Eye (tissue), 1 donor: ENCODE measurements at places on chromosomes 3 and 15.

DNA sequence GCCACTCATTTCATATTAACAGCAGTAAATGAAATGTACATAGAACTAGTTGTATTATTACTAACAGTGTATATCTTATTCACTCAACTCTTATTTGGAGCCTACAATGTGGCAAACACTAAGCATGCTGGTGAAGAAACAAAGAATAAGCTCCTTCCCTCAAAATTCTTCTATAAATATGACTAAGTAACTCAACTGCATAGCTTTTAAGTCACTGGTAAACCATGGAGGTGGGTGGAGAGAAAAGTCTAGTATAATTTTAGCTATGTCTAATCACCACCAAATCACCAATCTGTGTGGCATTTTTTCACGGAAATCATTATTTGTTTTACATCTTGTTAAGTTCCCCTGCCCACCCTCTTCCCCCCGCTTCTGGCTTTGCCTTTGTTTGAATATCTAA lies 17.5 kb downstream of the COPS2 start:
- no peak for DNase-seq

- no peak for DNase-seq
Observed at GRCh38 chr15:77029166-77030047, 34.5 kb downstream of the PSTPIP1 start.

GRCh38 chr3:133979553-133979952 lies 50.2 kb downstream of the SLCO2A1 start:
- DNase-seq: no peak

DNA sequence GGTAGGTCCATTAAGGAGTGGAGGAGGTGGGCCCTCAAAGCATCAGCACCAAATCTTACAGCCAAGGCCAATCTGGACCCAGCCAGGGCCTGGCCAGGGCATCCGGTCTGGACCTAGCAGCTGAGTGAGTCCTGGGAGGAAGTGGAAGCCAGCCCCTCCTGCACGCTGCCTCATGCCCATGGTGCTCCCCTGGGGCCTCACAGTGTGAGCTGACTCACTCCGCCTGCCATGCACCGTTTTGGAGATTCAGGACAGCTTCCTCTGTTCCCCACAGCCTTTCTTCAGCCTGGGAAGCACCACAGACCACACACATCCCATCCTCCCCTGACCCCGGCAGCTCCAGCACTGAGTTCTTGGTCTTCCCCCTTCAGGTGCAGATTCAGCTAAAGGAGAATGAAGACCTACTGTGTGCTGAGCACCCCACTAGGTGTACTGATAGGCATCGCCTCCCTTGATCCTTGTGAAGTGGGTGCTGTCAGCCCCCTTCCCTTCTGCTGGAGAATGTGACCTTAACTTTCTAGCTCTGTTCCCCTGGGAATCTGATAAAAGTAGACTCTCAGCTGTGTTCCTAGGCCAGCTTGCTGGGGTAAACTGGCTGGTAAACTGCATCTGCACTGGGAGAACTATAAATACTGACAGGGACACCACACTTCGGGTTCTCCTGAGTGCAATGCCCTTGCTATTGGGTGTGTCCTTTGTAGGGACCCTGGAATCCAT lies 36.8 kb upstream of the SEC13 start:
- no peak for DNase-seq

DNA sequence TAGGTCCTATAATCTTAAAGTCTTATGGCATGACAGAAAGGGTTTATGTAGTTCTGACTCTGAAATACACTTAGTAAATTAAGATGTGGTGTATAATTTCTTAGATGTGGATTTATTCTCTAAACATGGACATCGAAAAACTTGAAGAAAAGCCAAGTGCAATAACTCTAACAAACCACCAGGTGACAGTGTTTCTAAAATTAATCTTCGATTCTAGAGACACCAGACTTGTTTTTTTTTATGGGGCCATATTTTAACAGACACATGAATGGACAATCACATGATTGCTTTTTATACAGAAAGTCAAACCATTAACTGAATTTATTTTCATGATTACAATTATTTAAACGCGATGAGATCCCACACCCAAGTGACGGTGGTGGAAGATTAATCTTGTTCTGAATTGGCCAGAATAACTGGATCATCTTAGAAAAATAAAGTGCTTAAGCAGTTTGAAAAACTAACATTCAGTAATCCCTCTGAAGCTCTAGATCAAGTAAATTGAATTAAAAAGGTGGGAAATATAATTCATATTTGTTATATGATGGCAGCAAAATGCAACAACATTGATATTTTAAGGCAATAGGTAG lies 305.1 kb downstream of the LSAMP start:
- DNase-seq: peak; percentile 60
